ENCODE measurements at places on chromosomes 1 and 21. TPM values are rescaled to one million over a fixed set of nuclear protein-coding genes. Genes with fewer than 3 reads are reported as not detected.

MYBPH gene
- 0.08 TPM for total RNA-seq

NUP210L gene
- 0.09 TPM for total RNA-seq

RHD gene
- not detected for total RNA-seq

CFHR3 gene
- not detected for total RNA-seq

ITPKB gene
- total RNA-seq, result 7.5 TPM

Measured in fibroblast of the aortic adventitia (primary cell).